Activated T-helper 2 cell treated with anti-CD3 and anti-CD28 coated beads, Interferon-gamma antibody, Interleukin-2, Interleukin-4, amounts not matched to agents 10 μg/mL and 5 μg/mL and 100 μg/mL, durations not matched to agents 14 hours and 24 hours and 36 hours (primary cell): ENCODE measurements at places on chromosomes 2 and 18.

GRCh38 chr18:80147037-80147417 is 38.0 kb downstream of the ADNP2 start:
- H3K27me3 ChIP-seq, result no peaks in the 10 kb centered on the region
- H3K36me3 ChIP-seq, result peaks cover 15% of the 10 kb centered on the region
- DNase-seq, result no peak
- H3K27ac ChIP-seq, result peak overlapping the region; percentile 7
- peaks cover 9% of the 10 kb centered on the region for H3K4me1 ChIP-seq

GRCh38 chr2:40400336-40400953 is 51.4 kb downstream of the SLC8A1 start:
- H3K36me3 ChIP-seq, result no peaks in the 10 kb centered on the region
- peak overlapping the region; percentile 69 for H3K27ac ChIP-seq
- H3K4me1 ChIP-seq, result peaks cover 24% of the 10 kb centered on the region
- H3K27me3 ChIP-seq, result no peaks in the 10 kb centered on the region
- no peak for DNase-seq
- H3K4me3 ChIP-seq, result peak overlapping the region; percentile 24

DNA sequence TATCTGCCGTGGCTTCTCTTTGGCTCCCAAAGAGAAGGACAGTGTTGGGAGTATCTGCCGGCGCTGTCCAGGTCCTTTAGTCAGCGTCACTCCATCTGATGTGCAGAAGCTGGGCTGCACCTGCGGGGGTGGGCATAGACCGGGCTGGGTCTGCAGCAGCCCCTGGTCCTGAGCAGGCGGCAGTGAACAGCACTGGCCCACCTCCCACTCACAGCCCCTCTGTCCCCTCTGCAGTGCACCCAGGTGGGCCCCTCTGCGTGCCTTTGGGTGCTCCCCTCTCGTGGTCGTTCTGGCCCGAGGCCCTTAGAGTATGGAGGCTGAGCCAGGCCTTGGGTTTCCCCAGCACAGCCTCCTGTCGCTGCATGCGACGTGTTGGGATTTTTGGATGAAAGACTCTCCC is 95.7 kb downstream of the USP40 start:
- no peak overlapping the region for H3K27ac ChIP-seq
- peaks cover 30% of the 10 kb centered on the region for H3K36me3 ChIP-seq
- H3K4me1 ChIP-seq, result no peaks in the 10 kb centered on the region
- no peak for DNase-seq

- H3K4me3 ChIP-seq, result no peak overlapping the region
- no peaks in the 10 kb centered on the region for H3K4me1 ChIP-seq
- no peak overlapping the region for H3K27ac ChIP-seq
Measured at GRCh38 chr2:5409898-5410381, 282.2 kb upstream of the SOX11 start.

GRCh38 chr2:207107551-207107950 is 58.2 kb downstream of the KLF7 start:
- H3K4me3 ChIP-seq, result no peak overlapping the region
- no peaks in the 10 kb centered on the region for H3K27me3 ChIP-seq
- H3K4me1 ChIP-seq, result peaks cover 9% of the 10 kb centered on the region
- H3K36me3 ChIP-seq, result peaks cover 22% of the 10 kb centered on the region
- DNase-seq, result no peak

GRCh38 chr18:59898609-59899297 is 1.0 kb upstream of the PMAIP1 start:
- peaks cover 36% of the 10 kb centered on the region for H3K4me1 ChIP-seq
- DNase-seq, result no peak
- peak overlapping the region; percentile 96 for H3K4me3 ChIP-seq
